ENCODE measurements at places on chromosomes 2 and 18.

DNA sequence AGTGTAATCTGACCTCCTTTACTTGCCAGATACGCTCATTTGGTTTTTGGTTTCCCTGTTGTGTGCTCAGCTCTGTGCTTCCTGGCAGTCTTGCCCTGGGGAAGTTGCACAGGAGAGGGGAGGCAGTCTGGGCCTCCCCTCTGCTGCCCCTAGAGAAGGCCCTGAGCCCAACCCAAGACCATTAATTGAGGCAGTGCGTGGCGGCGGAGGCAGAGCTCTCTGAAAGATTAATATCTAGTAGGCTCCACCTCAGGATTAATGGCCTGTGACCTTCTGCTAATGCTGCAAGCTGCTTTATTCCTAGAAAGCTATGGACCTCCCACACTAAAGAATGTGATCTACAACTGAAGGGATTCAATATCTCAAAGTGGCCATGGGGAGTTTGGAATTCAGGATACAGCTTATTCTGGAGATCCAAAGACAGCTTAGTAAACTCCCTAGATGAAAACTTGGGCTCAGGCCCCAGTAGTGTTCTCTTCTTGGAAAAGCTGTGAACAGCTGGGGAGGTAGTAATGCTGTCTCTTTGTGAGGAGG, 41.4 kb upstream of the MAPRE2 start:
- DNase-seq: no peak

- DNase-seq: no peak
These were observed 1.3 kb upstream of the LYPD1 start for GRCh38 chr2:132671151-132671835.

DNA sequence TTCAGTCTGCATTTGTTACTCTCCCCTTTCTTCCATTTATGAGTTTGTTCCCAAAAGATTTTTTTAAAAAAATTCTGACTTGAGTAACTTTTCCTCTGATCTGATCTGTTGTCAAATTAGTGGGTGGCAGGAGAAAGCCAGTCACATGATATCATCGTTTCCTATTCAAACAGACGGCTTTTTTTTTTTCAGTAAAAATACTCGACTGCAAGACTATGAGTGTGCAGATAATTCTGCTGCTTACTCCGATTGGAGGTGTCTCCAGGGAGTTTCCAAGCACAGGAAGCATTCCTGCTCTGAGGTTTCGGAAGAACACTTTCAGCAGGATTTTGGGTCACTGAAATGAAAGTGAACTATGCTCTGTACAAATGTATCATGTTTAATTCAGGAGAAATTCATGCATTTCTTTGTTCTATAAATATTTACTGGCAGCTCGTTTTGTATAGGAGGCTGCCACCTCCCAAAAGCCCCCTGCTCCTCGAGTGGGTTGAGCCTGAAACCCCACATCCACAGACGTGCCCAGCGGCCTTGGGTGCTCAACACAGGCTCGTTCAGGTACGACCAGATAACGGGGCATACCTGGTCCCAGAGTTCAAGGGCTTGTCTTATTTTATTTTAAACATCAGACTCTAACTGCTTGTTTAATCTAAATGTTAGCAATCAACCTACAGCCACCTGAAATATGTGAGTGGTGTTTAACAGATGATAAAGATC, 126.9 kb upstream of the ZNF516 start:
- DNase-seq: no peak

DNA sequence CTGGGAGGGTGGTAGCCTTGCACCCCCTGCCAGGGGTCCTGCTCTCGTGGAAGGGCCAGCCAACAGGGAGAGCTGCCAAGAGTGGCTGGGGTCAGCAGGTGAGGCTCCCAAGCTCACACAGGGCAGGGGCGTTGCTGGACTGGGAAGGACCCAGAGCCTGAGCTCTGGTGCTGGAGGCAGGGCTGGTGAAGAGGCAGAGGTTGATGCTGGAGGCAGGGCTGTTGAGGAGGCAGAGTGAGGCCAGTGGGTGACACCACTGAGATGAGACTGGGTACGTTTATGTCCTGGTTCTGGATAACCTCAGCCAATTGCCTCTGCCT, 7.0 kb downstream of the ADRA2B start:
- no peak for DNase-seq

GRCh38 chr2:134080386-134081089, 173.3 kb upstream of the MGAT5 start:
- DNase-seq: no peak

- DNase-seq: no peak
These were observed 7.9 kb upstream of the NDUFV2 start for GRCh38 chr18:9094307-9095226.

DNA sequence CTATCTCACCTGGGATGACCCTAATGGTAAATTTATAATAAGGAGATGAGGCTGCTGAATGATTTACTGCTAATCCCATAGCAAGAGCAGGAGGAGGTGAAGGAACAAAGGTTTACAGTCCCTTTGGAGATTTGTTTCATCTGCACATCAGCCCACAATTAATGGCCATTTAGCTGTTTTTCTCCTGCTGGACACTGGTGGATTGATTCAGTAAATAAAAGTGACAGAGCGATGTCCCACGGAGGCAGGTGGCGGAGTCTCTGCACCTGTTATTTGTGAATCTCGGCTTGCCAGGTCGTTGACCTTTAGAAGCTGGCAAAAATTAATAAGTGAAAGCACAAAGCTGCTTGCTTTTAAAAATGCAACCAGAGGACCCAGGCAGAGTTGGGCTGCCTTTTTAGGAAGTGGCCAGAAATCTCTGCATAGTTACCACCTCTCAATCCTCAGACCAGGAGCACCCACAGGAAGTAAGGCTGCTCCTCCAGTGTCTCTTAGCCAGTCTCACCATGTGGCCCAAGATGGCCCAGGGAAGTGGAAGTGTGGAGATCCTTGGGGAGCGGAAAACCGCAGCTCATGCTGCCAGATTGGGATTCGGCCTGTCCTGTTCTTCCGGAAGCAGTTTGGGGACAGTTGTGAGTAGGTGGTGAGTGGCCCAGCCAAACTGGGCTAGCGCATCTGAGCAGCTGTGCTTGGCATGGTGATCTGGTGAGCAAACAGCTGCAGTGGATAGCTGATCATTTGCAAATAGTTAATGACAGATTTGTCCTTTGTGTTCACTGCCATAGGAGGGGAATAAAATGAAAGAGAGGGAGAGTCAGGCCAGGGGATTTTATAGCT, 1005.7 kb upstream of the PIK3C3 start:
- no peak for DNase-seq

- DNase-seq: no peak
These were observed 51.2 kb downstream of the CLASP1 start for GRCh38 chr2:121598087-121598486.

- no peak for DNase-seq
These were observed 42.3 kb upstream of the ATIC start for GRCh38 chr2:215269397-215270117.

- peak; percentile 34 for DNase-seq
These were observed 97.6 kb downstream of the NDUFA10 start for GRCh38 chr2:239927424-239927981.

DNA sequence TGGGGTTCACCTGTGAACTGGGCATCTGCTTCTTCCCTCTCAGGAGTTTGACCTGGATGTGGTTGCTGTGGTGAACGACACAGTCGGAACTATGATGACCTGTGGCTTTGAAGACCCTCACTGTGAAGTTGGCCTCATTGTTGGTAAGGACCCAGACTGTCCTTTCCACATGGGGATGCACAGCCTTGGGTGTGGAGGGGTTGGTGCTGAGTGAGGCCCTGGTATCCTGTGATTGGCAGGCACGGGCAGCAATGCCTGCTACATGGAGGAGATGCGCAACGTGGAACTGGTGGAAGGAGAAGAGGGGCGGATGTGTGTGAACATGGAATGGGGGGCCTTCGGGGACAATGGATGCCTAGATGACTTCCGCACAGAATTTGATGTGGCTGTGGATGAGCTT, 52.3 kb downstream of the HK2 start:
- DNase-seq: no peak

DNA sequence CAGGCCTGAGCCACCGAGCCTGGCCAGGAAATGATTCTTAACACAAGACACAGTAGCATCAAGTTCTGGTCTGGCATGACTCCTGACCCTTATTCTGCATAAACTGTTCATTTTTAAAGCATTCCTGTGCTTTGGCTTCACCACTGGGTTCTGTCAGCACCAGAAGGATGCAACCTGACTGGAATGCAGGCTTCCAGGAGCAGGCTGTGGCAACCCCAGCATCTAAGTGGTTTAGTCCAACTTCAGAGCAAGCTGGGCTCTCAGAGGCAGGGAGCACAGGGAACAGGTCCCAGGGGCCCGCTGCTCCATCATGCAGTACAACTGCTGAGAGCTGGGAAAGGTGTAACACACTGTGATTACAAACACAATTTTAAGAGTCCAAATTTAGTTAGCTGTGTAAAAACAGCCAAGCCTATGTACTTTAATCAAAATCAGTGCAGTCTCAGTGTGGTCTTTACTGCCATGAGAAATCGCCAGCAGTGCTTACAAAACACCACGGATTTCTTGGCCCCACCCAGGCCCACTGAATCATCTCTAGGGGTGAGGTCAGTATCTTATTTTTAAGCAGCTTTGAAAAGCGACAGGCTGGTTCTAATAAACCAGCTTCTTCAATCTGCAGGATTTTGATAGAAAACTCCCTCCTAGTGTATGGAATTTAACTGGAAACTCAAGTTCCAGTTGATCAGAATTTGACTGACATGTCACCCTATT, 44.4 kb upstream of the TMEM182 start:
- no peak for DNase-seq

DNA sequence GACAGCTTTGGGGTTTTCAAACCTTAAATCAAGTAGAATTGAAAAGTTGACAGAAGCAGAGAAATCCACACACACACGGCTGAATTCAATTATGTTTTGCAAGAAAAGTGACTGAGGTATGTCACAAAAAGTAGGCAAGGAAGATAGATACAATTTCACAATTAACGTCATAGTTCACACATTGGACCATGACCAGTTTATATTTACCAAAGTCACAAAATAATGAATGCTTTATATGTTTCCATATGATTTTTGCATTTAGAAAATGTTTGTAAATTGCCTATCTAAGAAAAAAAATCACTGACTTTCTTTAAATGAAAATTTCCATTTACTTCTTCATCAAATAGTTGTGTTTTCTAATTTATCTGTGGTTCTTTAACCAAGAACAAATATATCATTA, 29.4 kb upstream of the ZNF516 start:
- no peak for DNase-seq

- DNase-seq: no peak
These were observed 89.6 kb downstream of the NR4A2 start for GRCh38 chr2:156242874-156243273.

DNA sequence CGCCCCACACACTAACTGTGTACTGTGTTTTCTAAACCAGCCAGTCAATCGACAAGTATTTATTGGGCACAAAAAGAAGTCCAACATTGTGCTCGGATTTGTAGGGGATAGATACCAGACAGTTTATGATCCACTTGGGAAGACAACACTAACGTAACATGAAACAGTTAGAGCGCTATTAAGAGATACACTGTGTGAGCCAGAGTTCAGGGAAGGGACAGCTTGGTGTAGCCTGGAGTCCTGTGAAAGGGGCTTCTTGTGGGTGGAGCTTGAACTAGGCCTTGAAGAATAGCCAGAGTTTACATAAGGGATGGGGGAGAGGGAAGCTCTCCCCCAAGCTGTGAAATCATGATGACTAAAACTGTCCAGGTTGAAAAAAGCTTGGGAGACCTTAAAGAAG, 176.4 kb upstream of the TCF4 start:
- DNase-seq: no peak

DNA sequence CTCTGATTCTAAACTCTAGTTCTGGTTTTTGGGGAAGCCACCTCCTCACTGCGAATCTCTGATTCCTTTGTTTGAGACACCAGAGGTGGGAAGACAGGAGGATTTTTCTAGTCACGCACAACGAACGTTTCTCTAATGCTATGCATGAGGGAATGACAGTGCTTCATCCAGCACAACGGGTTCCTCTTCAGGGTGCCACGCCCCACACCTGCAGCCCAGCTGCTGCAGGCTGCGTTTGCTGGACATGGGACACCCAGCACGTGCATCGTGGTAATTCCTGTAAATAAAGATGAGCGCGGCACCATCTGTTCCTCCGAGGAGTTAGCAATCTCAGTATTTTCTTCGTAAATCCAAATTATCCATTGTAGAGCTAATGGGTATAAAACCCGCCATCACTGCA, 37.5 kb upstream of the TPO start:
- DNase-seq: no peak

GRCh38 chr18:63258749-63259566, 60.6 kb downstream of the BCL2 start:
- no peak for DNase-seq

- DNase-seq: no peak
These were observed 145.0 kb downstream of the PID1 start for GRCh38 chr2:229126066-229126465.

DNA sequence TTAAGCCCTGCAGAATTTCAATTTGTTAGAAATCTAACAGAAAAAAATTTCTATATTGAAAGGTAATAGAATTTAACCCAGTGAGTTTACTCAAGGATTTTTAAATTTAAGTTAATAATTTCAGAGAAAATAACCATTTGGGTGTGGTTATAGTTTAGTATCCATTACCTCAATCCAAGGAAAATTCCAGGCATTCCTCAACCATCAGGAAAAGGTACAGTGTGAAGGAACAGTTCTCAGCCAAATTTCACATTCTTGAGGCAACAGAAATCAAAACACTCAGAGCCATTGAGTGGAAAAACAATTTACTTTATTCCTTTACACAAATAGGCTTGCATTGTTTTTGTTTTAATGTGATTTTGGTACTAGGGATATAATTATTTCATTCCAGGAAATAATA, 45.6 kb downstream of the ONECUT2 start:
- DNase-seq: no peak

DNA sequence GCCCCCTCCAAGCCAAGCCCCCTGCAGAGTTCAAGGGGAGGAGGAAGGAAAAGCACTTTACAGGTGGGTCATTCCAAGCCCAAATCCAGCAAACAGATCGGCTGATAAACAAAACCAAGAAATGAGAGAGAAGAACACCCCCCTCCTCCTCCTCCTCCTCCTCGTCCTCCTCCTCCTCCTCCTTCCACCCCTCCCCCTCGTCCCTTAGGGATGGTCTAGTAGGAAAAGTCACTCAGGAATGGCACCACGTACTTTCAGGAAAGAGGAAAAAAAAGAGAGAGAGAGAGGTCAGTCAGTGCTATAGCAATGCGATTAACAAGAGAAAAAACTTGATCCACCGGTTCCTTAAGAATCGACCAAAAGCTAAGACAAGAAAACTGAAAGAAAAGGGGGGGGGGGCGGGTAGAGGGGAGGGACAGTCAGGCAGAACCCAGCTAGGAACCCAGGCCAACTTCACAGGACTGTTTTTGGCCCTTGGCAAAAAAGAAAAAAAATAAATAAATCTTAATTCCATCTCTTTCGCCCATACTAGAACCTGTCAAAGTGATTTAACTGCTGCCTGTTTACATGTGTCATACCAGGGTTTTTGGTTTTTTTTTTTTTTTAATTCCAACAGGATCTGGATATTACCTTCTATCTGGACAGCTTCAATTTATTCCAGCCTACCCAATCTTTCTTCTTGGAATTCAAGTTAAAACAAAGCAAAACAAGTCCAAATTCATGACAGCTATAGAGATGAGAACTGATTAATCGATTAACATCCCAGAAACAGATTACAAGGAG, 906 bp downstream of the IKZF2 start:
- DNase-seq: no peak

DNA sequence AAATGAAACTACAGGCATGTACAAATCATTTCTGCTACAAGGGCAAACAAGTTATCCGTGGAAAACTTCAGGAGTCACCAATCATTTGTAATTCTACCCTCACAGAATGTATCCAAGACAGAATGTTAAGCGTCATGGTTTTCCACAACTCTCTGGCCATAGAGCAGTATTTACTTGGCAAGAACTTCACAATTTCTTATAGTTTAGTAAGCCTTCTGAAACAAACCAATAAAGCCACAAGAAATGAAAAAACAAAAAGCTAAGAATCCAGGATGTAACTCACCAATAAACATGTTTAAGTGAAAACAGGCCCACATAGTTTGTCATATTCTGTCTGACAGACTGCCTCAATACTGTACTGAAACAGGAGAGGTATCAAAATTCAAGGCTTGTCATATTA, 70.3 kb downstream of the LNPK start:
- no peak for DNase-seq
